ENCODE measurements at places on chromosomes 6 and 20. TPM values are rescaled to one million over a fixed set of nuclear protein-coding genes. Genes with fewer than 3 reads are reported as not detected.

DNA sequence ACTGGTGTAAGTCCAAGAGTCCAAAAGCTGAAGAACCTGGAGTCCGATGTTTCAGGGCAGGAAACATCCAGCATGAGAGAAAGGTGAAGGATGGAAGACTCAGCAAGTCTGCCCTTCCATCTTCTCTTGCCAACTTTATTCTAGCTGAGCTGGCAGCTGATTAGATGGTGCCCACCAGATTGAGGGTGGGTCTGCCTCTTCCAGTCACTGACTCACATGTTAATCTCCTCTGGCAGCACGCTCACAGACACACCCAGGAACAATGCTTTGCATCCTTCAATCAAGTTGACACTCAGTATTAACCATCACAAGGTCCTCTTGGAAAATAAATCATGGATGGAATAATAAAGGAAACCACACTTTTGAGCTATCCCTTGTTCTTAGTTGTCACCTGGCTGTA is 121.2 kb downstream of the MAP3K7 start:
- DNase-seq: peak; percentile 3

- no peak for DNase-seq
Measured at GRCh38 chr6:30103872-30104179, 9.1 kb downstream of the TRIM31 start.

- DNase-seq: no peak
Measured at GRCh38 chr6:82686719-82687118, 323.1 kb downstream of the TPBG start.

GRCh38 chr6:168884050-168884645 is 369.5 kb downstream of the THBS2 start:
- DNase-seq: no peak

GRCh38 chr20:40675599-40676221 is 13.3 kb downstream of the MAFB start:
- DNase-seq: no peak

LCA5 gene
- total RNA-seq: 3.2 TPM

OR2J3 gene
- total RNA-seq: not detected

GMPR gene
- 9.9 TPM for total RNA-seq
